ENCODE measurements at places on chromosomes 2 and 18. TPM values are rescaled to one million over a fixed set of nuclear protein-coding genes. Genes with fewer than 3 reads are reported as not detected.

The TDRD15 gene
- not detected for total RNA-seq

The HOXD9 gene
- total RNA-seq = not detected

The PLCD4 gene
- total RNA-seq = 0.36 TPM

The RGPD8 gene
- 7.4 TPM for total RNA-seq

The MRPL33 gene
- 61.7 TPM for total RNA-seq

The COL4A3 gene
- total RNA-seq = not detected

The PLGLB2 gene
- total RNA-seq = 2.7 TPM

The SFXN5 gene
- 16.0 TPM for total RNA-seq

The TUBB6 gene
- 16.7 TPM for total RNA-seq

The TUBA4B gene
- total RNA-seq = not detected

The IL1F10 gene
- not detected for total RNA-seq

The CHRND gene
- not detected for total RNA-seq

The SPR gene
- 6.6 TPM for total RNA-seq

The TPRKB gene
- total RNA-seq = 48.6 TPM

The MPPE1 gene
- total RNA-seq = 67.2 TPM

The DRC1 gene
- not detected for total RNA-seq

The SH3BP4 gene
- 0.31 TPM for total RNA-seq

The ARHGAP15 gene
- total RNA-seq = 91.4 TPM

The ABCG8 gene
- total RNA-seq = not detected

The IL36A gene
- not detected for total RNA-seq

The MAT2A gene
- total RNA-seq = 281 TPM

The ANKRD30B gene
- not detected for total RNA-seq

The CXCR1 gene
- total RNA-seq = not detected

The MTCL1 gene
- total RNA-seq = 0.06 TPM

The ASXL3 gene
- total RNA-seq = not detected

The TTR gene
- total RNA-seq = not detected

The LIMS3 gene
- 0.57 TPM for total RNA-seq

The SLC19A3 gene
- total RNA-seq = not detected

The LRATD1 gene
- not detected for total RNA-seq

The C2orf72 gene
- 5.7 TPM for total RNA-seq

The KCNJ13 gene
- total RNA-seq = not detected

The GALR1 gene
- not detected for total RNA-seq

The ZBTB7C gene
- not detected for total RNA-seq

The TMEM37 gene
- not detected for total RNA-seq

The TMEM247 gene
- total RNA-seq = not detected

The TPO gene
- total RNA-seq = not detected

The FARSB gene
- 30.8 TPM for total RNA-seq

The AMER3 gene
- not detected for total RNA-seq

The BMPR2 gene
- 5.1 TPM for total RNA-seq

The PSMA8 gene
- total RNA-seq = 0.73 TPM

The GKN2 gene
- not detected for total RNA-seq

The SLC9A2 gene
- not detected for total RNA-seq

The CREG2 gene
- total RNA-seq = not detected

The NAT8 gene
- not detected for total RNA-seq

The TNFAIP6 gene
- total RNA-seq = not detected

The ALMS1 gene
- total RNA-seq = 21.5 TPM

The SCN3A gene
- 0.43 TPM for total RNA-seq

The SLC9A4 gene
- 0.07 TPM for total RNA-seq

The ACMSD gene
- not detected for total RNA-seq

The PMAIP1 gene
- total RNA-seq = 105 TPM

The HES6 gene
- total RNA-seq = 4.7 TPM

The RAB11FIP5 gene
- total RNA-seq = 27.9 TPM

All from activated naive CD4-positive, alpha-beta T cell treated with anti-CD3 and anti-CD28 coated beads, Interleukin-2, amount 50 U/mL, for 72 hours (primary cell).